ENCODE measurements at places on chromosomes 4 and X.

DNA sequence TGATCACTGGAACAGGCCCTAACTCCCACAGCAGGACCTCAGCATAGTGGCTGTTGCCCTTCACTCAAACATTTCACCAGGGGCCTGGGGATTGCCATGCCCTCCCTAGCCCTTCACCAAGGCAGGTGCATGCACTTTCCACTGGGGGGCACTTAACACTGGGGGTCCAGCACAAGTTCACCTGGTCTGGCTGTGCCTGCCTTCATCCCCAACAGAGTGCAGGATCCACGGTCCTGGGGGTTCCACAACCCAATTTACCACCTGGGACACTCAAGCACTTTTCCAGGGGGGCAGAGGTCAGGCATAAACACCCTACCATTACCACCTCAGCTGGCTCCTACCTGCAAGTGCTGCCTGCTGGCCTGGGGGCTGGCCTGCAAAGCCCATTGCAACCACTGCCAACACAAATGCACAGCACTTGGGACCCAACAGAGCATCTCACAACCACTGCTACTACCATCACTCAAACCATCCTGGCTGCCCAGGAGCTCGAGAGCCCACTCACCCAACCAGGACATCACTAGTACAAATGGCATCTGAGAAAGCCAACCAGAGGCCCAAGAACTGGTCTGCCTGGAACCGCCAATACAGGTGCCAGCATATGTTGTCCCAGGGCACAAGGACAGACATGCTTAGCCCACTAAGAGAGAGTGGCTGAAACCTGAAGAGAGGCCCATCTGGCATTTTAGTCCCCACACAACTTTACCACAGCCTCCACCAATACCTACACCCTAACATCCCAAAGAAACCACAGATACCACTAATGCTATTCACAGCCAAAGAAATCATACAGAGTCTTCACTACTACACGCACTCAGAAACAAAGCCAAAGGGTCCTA, 43.1 kb downstream of the NAT8L start:
- DNase-seq = no peak

DNA sequence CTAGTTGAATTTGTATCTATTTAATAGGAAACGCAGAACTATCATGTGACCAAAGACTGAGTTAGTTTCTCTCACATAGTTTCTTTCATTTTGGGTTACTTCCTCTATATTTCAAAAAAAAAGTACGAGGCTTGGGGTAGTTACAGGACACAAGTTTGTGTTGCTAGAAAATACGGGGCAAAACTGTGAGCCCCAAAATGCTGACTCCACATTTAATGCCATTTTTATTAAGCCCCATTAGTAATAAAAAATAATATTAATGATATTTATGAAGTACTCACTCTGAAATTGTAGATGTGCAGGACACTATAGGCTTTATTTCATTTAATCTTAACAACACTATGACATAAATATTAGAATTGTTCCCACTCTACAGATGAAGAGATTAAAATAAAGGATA, 268.6 kb downstream of the DTHD1 start:
- DNase-seq = no peak

DNA sequence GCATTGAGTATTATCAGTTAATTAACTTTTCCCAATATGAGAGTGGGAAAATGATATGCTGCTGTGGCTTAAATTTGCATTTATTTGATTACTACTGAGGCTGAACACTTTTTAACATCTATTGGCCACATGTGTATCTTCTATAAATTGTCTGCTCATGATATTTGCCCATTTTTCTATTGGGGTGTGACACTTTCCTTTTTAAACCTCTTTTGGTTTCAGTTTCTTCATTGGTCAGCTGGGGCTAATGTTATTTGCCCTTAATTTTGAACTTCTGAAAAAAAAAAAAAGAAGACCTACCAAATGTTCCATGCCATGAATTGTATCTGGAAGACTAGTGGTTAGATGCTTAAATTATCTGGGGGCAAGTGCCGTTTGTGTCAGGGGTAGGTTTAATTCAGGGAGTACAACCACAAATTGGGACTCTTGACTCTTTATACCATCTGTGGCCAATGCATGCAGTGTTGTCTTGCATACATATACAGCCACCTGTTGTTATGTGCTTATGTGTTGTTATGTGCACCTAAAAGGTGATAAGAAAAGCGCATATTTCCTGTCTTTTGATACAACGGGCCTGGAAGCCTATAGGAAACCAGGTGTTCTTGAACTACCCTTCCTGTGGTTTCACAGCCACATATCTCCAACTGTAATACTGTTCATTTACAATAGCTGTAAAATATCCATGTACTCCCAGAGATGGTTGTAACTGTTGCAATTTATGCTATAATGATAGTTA, 49.0 kb downstream of the SH2D1A start:
- DNase-seq = no peak

- no peak for DNase-seq
Measured at GRCh38 chr4:150990250-150990649, 24.8 kb downstream of the LRBA start.

GRCh38 chrX:7062903-7063302, 84.6 kb upstream of the STS start:
- no peak for DNase-seq

- no peak for DNase-seq
Measured at GRCh38 chr4:6912441-6912840, 2.8 kb downstream of the TBC1D14 start.

DNA sequence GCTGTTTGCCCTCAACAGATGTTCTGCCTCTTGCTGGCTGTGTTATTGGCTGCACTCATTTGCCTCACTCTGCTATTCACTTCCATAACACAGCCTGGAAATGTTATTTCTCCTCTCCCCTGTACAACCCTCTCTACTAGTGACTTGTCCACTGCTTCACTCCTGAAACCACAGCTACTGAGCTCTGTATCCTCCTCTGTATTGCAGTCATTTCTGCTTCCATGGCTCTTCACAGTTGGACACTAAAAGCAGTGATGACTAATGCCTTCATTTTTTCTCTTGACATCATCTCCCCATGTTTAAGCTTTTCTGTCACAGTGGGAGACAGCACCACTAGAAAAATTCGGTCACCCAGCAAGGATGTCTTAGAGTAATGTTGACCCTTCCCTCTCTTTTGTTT, 123.0 kb upstream of the PPP1R2C start:
- no peak for DNase-seq

GRCh38 chr4:46249516-46249915, 125.7 kb upstream of the GABRG1 start:
- no peak for DNase-seq

- DNase-seq = no peak
Measured at GRCh38 chr4:141971869-141972268, 335.5 kb downstream of the IL15 start.

- no peak for DNase-seq
Measured at GRCh38 chr4:38791010-38791409, 8.2 kb upstream of the TLR10 start.

- DNase-seq = no peak
Measured at GRCh38 chr4:17817027-17817426, 6.2 kb downstream of the NCAPG start.

- DNase-seq = no peak
Measured at GRCh38 chr4:74109870-74110605, 11.0 kb upstream of the CXCL2 start.

DNA sequence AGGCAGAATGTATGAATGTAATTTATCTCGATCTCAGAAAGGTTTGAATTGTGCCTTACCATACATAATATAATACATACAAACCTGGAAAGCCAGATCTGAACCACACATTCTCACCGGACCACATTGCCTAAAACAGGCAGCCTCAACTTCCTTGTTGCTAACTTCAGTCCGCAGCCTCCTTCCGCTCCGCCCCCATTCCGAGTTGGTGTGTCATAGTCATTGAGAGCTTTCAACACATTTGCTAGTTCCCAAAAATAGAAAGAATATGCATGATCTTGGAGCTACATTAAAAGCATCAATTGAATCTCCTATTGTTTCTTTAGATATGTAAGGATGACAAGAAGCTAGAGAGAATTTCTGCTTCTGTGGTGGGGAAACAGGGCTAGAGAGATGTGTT, 127.2 kb downstream of the ARHGEF9 start:
- no peak for DNase-seq

DNA sequence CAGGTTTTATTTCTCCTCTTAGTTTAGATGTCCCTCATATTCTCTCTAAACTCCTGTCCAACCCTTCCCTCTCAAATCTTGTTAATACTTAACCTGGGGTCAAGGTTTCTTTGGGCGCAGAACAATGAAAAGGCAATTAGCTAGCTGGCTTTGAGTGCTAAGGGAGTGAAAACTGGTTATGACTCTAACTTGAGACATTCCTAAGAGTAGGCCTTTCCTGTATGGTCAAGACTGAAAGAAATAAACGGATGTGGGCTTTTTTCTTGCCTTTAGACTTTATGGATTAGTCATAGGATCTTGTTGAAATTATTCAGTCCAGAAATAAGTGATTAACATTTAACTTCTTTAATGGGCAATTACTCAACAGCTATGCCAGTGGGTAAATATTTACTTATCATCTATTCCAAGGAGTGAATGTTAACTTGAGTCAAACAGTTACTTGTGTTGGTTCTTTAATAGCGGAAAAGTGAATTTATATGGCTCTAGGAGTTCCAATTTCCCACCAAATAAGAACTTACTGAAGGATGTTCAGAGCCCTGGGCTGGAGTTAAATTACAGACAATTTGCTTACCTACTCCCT, 141.7 kb upstream of the SCML1 start:
- no peak for DNase-seq

DNA sequence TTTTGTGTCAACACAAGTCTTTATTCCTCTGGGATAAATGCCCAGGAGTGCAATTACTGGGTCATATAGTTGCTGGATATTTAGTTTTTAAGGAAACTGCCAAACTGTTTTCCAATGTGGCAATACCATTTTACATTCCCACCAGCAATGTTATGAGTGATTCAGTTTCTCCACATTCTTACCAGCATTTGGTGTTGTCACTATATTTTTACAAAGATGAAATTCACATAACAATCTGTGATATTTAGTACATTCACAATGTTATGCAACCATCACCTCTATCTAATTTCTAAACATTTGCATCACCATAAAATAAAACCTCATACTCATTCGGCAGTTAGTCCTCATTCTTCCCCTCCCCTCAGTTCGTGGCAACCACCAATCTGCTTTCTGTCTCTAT, 75.0 kb downstream of the MAMLD1 start:
- no peak for DNase-seq

DNA sequence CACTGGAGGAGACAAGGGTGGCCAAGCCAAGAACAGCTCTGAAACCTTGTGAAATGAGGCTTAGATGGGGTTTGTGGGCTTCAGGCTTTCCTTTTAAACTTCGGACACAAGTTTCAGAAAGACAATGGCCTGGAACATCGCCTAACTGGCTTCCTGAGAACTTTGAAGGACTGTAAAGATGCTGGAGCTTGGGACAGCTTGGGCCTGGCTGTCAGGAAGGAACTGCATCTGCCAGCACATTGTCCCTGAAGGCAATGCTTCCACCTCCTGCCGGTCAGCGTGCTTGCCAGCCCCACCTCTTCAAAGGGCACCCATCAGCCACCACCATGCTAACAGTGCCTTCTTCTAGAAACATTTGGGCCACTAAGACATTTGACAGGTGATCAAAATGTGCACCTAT, 107.9 kb downstream of the DRD5 start:
- DNase-seq = no peak

GRCh38 chr4:106315476-106315967, 487 bp downstream of the TBCK start:
- no peak for DNase-seq

DNA sequence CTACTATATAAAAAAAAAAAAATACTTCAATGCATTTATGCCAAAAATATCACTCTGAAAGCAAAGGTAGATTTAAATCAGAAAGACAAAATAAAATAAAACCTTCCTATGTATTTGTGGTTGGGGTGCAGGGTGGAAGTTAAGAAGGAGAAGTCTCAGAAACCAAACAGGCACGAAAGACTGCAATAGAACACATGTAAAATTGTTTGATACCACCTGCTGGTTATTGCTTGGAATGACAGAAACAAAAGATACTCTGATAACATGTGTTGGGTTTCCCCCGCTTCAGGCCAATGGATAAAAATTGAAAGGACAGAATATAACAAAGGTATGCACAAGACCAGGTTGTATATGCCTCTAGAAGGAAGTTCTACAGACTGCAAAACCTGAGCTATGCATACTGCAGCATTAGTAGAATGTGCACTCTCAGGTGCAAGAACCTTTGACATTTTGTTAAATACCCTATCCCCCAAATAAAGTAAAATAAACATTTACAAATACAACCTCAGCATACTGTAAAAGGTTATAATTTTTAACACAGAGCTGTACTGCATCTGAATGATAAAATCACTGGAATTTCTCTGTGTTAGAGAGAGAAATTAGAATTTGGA, 118.8 kb downstream of the GABRA2 start:
- DNase-seq = no peak

DNA sequence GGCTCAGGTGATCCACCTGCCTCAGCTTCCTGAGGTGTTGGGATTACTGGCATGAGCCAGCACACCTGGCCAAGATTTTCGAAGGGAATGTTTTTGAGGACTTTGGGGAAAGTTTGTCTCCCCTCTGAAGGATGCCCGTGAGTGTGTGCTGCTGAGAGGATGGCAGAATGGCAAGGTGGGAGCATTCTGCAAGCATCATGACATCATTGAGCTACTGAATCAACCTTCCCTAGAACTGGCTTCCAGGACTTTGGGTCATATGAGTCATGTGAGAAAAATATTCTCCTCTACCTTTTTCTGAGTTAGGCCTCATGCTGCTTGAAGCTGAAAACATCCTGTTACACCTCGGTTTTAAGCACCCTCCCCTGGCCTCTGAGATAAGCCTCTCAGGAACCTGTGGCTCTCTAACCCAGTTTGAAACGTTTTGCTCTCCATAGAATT, 31.0 kb downstream of the TMEM131L start:
- DNase-seq = no peak

DNA sequence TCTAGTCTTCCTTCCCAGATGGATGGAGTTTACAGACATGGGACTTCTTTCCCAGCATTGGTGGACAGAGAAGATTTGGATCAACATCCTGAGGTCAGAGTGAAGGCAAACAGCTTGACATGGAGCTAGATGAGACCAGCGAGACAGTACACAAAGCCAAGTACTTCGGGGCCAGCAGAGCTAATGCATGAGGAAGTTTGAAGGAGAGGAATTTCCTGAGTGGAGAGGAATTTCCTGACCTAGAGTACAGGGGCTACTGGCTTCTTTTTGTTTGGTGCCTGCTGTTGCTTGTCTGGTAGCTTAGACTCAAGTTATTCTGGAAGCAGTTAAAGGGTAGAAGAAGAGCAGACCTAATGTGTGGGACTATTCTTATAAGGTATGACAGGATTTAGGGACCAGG, 69.1 kb upstream of the EOLA2 start:
- no peak for DNase-seq

DNA sequence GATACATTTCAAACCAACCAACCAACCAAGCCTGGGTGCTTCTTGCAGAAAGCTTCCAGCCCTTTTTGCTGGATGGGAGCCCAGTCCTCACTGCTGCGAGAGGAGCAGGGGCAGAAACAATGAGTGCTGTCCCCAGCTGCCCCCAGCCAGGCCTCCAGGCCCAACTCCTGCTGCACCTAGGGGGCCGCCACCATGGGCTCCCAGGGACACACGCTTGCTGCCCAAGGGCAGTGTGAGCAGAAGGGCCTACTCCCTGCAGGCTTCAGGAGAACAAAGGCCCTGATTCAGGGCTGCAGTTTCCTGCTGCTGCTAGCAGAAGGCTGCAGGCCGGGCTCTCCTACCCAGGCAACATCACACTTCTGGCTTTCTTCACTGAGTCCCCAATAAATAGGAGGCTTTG, 37.7 kb upstream of the ENPP6 start:
- no peak for DNase-seq

Measured in NCI-H510A (cell line).